ENCODE measurements at places on chromosomes 1 and 21.

GRCh38 chr1:93004566-93005251 lies 43.4 kb upstream of the DIPK1A start:
- DNase-seq = no peak

GRCh38 chr1:230507236-230507635 lies 81.1 kb upstream of the PGBD5 start:
- no peak for DNase-seq

GRCh38 chr1:156942176-156942575 lies 21.7 kb downstream of the LRRC71 start:
- no peak for DNase-seq

GRCh38 chr1:85596531-85596930 lies 16.0 kb downstream of the CCN1 start:
- no peak for DNase-seq

- DNase-seq = peak; percentile 98
Measured at GRCh38 chr1:30718091-30718635, 5.2 kb downstream of the MATN1 start.

DNA sequence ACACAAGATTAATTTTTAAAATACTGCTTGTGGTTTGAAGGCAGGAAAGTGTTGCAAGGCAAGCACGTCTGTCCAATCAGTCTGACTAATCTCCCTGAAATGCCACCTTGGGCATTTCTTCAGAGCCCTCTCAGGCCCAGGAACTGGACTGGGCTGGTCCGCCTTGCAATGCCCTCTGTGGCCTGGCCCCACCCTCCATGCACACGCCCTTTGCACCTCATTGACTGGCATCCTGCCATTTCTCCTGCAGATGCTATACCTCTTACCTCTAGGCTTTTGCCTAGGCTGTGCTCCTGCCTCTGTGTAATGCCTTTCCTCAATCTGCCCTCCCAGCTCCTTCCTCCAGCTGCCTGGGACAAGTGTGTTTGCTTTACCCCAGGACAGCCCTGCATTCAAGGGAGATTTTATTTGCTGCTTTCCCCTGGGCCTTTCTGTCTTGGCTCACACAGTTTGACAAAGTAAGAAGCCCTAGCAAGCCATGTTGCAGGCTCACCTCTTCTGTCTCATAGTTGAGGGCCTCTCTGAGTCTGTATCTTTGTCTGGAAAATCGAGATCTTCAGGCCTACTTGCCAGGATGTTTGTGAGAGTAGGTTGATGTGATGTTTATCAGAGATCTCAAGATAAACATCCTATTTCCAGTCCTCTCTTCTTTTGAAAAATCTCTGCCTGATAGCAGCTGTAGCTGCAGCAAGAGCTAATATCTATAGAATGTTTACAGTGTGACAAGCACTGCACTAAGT lies 149.2 kb upstream of the JUN start:
- peak; percentile 46 for DNase-seq

DNA sequence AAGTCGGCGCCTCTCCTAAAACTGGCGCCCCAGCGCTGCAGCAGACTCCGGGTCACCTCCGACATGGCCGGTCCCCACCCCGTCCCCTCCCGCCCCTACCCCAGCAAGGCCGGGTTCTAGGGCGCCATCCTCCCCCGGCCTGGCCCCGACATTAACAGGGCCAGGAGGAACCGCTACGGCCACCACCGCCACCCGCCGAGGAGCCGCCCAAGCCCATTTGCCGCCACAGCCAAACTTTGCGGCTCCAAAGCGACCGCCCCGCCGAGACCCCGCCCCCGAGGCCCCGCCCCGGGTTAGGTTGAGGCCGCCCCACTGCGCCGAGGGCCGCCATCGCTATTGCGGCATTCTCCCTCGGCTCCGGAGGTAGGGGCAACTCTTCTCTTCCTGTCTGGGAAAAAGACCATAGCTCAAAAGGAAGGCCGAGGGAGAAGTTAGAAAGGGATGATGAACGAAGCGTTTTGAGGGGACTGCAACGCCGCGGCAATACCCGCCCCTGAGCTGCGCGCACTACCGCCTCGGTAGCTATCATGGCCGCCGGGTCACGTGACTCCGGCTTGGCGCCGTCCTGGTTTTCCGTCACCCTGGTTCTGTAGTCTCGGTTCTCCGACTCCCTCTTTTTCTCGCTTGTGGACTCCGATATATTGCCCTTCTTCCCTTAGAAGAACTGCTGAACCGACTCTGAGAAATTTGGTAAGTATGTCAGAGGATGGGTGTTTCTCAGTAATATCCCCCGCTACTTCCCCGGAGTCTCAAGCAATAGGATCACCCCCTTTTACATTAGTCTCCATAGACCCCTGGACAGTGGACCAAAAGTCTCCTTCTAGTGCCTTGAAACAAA lies at the start of the genes AIDA and BROX:
Gene AIDA, minus strand, starts transcription at position 239 of the 838 bp plus-strand sequence. Its CDS starts 174 bp downstream, at position 65.
Gene BROX, plus strand, starts transcription at position 312 of the 838 bp plus-strand sequence. CDS start 3,136 bp downstream, outside the sequence.
- peak; percentile 72 for DNase-seq

GRCh38 chr1:177631770-177632169 lies 338.1 kb downstream of the SEC16B start:
- DNase-seq = no peak

- peak; percentile 48 for DNase-seq
Measured at GRCh38 chr1:167165948-167166689, 54.6 kb upstream of the POU2F1 start.

DNA sequence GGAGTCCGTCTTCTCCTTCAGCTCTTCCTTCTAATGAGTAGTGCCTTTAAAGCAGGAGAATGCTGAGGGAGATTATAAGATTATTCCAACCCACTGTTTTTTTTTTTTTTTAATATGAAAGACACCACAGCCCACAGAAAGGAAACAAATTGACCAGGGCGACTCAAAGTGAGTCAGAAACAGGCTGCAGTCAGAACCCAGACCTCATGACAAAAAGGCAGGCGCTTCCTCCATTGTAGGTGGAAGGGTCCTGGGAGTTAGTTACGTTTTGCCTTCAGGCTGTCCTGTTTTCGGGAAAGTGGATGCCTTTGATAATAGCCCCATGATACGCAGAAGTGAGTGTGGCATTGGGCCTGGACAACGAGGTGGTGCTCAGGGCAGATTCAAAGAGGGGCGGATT lies 21.0 kb downstream of the PLXNA2 start:
- no peak for DNase-seq

DNA sequence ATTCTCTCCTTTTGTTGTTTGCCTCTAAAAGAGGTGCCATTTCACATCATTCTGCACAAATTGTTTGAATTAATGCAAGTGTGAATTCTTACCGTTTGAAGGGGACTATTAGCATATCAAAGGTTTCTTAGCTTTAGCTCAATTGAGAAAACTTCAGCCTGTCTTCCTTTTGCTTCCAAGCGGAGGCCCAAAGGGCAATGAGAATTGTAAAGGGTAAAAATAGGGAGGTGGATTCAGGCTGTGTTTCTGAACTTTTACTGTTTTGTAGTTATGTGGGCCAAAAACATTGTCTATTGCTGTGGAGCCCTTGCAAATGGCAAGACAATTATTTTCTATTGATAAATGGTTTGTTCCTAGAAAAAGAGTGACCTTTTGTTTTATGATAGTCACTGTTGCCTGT lies 3.6 kb downstream of the ADGRL2 start:
- DNase-seq = no peak

GRCh38 chr1:92804721-92805201 lies 19.9 kb upstream of the EVI5 start:
- no peak for DNase-seq

GRCh38 chr21:38268864-38269575 lies 12.2 kb downstream of the KCNJ15 start:
- DNase-seq = no peak

DNA sequence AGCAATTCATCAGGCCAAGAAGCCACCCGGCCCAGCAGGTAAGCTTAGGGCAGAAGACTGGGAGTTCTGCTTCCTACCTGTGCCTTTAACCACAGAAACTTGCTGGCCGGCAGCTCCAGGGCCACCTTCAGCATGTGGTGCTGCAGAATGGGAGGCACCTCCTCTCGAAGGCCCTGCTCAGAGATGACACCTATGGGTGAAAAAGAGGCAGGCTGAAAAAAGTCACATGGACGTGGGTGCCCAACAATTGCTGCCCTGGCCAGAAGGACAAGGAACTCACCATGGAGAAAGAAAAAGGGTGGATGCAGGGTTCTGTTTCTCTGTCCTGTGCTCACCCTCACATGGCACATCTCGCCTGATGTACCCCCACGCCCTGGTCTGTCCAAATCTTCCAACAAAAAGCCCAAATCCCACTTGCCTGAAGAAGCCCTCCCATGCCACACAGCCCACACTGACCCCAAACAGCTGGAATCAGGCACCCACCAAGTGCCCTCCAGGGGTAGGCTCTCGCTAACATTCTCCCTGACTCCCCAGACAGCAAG lies 33.0 kb downstream of the URB1 start:
- no peak for DNase-seq

GRCh38 chr1:229440851-229441537 lies 7.1 kb upstream of the ACTA1 start:
- no peak for DNase-seq

DNA sequence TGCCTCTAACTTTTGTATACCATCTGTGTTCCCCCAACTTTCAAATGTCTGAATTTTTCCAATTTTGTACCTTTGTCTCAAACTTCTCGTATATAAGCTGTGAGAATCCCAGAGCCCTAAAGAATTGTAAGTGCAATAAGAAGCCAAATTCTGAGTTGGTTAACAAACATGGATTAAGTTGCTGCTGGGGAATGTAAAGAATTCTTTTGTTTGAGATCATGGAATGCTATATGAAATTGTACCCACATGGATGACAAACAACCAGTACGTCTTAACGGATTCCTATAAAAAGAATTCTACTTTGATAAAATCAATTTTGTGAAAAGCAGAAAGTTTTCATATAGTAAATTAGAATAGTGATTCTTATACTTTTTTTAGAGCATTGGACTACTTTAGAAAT lies 72.4 kb upstream of the CYP2J2 start:
- DNase-seq = no peak

DNA sequence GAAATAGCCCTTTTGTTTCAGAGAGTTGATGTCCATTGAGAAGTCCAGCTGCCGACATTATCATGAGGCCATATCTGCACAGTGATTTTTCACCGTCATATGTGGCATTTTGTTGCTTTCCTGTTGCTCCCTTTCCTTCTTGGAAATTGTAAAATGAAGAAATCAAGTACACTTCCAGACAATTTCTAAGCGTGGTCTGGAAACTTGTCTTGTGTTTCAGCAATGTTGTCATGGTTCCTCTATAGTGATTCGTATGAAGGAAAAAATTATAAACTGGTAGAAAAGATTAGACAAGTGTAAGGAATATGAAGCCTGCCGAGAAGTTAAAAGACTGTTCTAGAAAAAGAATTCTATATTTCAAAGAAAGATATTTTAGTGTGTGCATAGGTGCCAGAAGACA lies 17.7 kb downstream of the NTNG1 start:
- DNase-seq = no peak

- DNase-seq = no peak
Measured at GRCh38 chr1:150060260-150060659, 7.3 kb upstream of the VPS45 start.

DNA sequence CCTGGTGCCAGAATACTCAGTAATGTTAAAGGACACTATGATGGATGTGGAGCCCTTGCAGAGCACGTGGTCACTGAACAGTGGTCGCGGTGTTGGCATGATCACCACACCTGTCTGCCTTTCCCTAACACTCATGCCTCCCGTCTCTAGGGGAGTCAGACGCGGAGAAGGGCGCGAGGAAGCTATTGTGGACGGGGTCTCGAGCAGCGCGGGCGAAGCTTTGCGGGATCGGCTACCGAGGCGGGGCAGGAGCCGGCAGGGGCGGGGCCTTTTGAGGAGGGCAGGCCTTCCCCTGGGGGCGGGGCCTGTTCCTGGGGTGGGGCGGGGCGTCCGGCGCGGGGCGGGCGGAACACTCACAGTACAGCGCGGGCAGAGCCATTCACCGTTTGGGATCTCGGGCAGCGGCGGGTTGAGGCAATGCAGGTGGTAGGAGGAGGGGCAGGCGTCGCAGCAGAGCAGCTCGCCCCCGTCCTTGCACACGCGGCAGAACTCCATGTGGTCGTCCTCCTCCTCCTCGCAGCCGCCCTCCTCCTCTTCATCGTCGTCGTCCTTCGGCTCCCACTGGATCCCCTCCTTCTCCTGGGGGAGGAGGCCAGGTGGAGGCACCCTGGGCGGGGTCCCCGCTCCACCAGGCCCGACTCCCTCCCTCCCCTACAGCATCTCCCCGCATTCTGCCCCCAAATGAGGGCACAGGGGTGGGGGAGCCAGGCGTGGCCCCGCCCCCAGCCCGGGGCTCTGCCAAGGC lies 31.5 kb downstream of the CHD5 start:
- DNase-seq = peak; percentile 83

DNA sequence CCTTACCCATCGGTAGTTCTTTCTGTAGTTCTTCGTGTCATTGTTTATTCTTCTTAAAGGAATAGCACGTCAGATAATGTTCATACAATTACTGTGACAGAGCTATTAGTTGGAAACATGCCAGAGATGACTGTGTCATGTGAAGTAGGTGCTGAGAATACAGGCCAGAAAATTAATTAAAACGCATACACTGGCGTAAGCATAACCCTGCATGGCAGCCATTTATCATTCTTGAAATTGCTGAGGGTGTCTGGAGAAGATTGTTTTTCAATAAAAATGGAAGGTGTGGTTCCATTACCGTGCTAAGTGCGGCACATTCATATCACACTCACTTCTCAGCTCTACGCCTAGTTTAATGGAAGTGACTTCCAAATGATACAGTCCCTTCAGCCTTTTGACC lies 7.8 kb downstream of the ETS2 start:
- DNase-seq = peak; percentile 58

GRCh38 chr1:115060501-115060900 lies 28.8 kb downstream of the TSPAN2 start:
- no peak for DNase-seq

GRCh38 chr1:175834597-175834996 lies 91.2 kb upstream of the TNR start:
- no peak for DNase-seq

GRCh38 chr21:28228636-28228995 lies 764.1 kb downstream of the LTN1 start:
- DNase-seq = no peak

- no peak for DNase-seq
Measured at GRCh38 chr1:8040586-8040985, 14.5 kb upstream of the ERRFI1 start.

GRCh38 chr1:213120386-213120785 lies 69.3 kb downstream of the RPS6KC1 start:
- no peak for DNase-seq

DNA sequence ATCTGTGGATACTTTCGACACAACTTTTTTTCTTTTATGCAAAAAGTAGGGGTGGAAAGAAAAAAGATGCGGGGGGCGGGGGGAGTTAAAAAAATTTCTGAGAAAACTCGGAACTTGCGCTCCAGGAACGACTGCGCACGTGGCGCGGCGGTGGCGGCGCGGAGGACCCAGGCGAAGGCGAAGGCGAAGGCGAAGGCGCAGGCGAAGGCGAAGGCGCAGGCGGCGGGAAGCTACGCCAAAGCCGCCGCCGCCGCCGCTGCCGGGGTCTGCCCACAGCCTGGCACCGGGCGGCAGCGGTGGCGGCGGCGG lies 208 bp upstream of the BARHL2 start:
- no peak for DNase-seq

GRCh38 chr21:27570306-27570868 lies 603.5 kb upstream of the ADAMTS5 start:
- DNase-seq = no peak

GRCh38 chr1:78355656-78356055 lies 135.1 kb upstream of the PTGFR start:
- no peak for DNase-seq
